Heart right ventricle (tissue), 16 donors: ENCODE measurements at places on chromosomes 12 and 14.

- H3K4me1 ChIP-seq: peaks cover 14% of the 10 kb centered on the region
- H3K27me3 ChIP-seq: no peaks in the 10 kb centered on the region
- peak overlapping the region; percentile 74 for H3K27ac ChIP-seq
- no peaks in the 10 kb centered on the region for H3K36me3 ChIP-seq
- H3K4me3 ChIP-seq: no peak overlapping the region
Measured at GRCh38 chr12:47377414-47378221, 297.9 kb upstream of the AMIGO2 start.

- peak overlapping the region; percentile 89 for H3K27ac ChIP-seq
- H3K4me1 ChIP-seq: peaks cover 21% of the 10 kb centered on the region
- DNase-seq: no peak
- H3K36me3 ChIP-seq: no peaks in the 10 kb centered on the region
- peaks cover 4% of the 10 kb centered on the region for H3K27me3 ChIP-seq
Measured at GRCh38 chr12:32756476-32757066, 874 bp upstream of the YARS2 start.

- H3K27ac ChIP-seq: no peak overlapping the region
- no peaks in the 10 kb centered on the region for H3K27me3 ChIP-seq
- H3K4me1 ChIP-seq: peaks cover 38% of the 10 kb centered on the region
- no peak overlapping the region for H3K4me3 ChIP-seq
Measured at GRCh38 chr12:14399871-14400270, 34.4 kb downstream of the ATF7IP start.

DNA sequence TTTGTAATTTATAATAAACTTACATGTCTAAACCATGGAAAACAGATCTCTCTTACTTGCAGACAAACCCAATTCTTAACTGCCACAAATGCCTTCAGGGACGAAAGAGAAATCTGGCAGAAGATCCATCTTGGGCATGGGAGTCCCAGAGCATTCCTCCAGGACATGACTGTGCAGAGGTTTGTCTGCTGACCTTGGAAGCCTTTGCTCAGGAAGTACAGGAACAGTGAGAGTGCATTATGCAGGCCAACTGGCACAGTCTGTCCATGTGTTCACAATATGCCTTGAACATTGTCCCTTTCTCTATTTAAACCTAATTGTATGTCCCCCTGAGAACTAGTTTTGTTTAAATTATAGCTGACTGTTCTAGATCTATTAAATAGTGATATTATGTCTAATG, 467.1 kb downstream of the ATP23 start:
- no peak for DNase-seq
- H3K36me3 ChIP-seq: no peaks in the 10 kb centered on the region
- H3K4me1 ChIP-seq: no peaks in the 10 kb centered on the region

GRCh38 chr12:121026274-121027045, 10.2 kb upstream of the C12orf43 start:
- no peak overlapping the region for H3K27ac ChIP-seq
- no peak overlapping the region for H3K4me3 ChIP-seq
- no peak for DNase-seq

- no peak overlapping the region for H3K4me3 ChIP-seq
- H3K27ac ChIP-seq: no peak overlapping the region
- H3K4me1 ChIP-seq: no peaks in the 10 kb centered on the region
Measured at GRCh38 chr14:81669308-81669707, 135.7 kb upstream of the SEL1L start.

GRCh38 chr12:65287426-65287825, 8.9 kb downstream of the MSRB3 start:
- H3K36me3 ChIP-seq: no peaks in the 10 kb centered on the region
- no peak overlapping the region for H3K4me3 ChIP-seq
- H3K27ac ChIP-seq: no peak overlapping the region
- H3K27me3 ChIP-seq: no peaks in the 10 kb centered on the region
- peaks cover 5% of the 10 kb centered on the region for H3K4me1 ChIP-seq

- no peaks in the 10 kb centered on the region for H3K36me3 ChIP-seq
- DNase-seq: no peak
- no peak overlapping the region for H3K4me3 ChIP-seq
- no peaks in the 10 kb centered on the region for H3K4me1 ChIP-seq
- H3K27ac ChIP-seq: no peak overlapping the region
Measured at GRCh38 chr12:124098101-124098757, 125.2 kb downstream of the ZNF664 start.

- H3K27ac ChIP-seq: no peak overlapping the region
- H3K36me3 ChIP-seq: no peaks in the 10 kb centered on the region
- no peaks in the 10 kb centered on the region for H3K4me1 ChIP-seq
- no peak overlapping the region for H3K4me3 ChIP-seq
Measured at GRCh38 chr12:87848248-87848868, 180.8 kb downstream of the C12orf50 start.

DNA sequence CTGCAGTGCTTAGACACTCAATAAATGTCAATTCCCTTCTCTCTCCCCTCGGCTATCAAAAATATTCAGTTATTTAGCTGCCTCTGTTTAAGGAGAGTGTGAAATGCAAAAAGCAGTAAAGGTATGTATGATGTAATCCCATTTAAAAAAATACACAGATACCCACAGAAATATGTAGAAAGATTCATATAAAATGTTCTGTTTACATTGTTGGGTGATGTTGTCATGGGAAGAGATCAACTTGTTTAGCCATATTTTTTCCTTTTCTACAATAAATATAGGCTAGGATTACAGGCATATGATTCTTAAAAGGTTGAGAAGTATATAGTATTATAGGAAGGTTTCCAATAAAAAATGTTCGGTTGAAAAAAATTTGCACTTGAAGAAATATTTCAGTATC, 7.8 kb downstream of the PPP2R3C start:
- H3K27me3 ChIP-seq: no peaks in the 10 kb centered on the region
- peaks cover 86% of the 10 kb centered on the region for H3K36me3 ChIP-seq
- H3K4me3 ChIP-seq: no peak overlapping the region
- H3K27ac ChIP-seq: no peak overlapping the region
- no peak for DNase-seq

DNA sequence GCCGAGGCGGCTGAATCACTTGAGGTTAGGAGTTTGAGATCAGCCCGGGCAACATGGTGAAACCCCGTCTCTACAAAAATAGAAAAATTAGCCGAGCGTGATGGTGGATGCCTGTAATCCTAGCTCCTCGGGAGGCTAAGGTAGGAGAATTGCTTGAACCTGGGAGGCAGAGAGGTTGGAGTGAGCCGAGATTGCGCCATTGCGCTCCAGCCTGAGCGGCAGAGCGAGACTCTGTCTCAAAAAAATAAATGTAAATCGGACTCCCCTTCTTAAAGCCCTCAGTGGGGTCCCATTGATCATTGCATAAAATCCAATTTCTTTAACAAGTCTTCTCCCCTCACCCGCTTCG, 908 bp downstream of the TDP1 start:
- no peaks in the 10 kb centered on the region for H3K27me3 ChIP-seq
- no peak for DNase-seq
- no peak overlapping the region for H3K27ac ChIP-seq
- peaks cover 13% of the 10 kb centered on the region for H3K4me1 ChIP-seq

DNA sequence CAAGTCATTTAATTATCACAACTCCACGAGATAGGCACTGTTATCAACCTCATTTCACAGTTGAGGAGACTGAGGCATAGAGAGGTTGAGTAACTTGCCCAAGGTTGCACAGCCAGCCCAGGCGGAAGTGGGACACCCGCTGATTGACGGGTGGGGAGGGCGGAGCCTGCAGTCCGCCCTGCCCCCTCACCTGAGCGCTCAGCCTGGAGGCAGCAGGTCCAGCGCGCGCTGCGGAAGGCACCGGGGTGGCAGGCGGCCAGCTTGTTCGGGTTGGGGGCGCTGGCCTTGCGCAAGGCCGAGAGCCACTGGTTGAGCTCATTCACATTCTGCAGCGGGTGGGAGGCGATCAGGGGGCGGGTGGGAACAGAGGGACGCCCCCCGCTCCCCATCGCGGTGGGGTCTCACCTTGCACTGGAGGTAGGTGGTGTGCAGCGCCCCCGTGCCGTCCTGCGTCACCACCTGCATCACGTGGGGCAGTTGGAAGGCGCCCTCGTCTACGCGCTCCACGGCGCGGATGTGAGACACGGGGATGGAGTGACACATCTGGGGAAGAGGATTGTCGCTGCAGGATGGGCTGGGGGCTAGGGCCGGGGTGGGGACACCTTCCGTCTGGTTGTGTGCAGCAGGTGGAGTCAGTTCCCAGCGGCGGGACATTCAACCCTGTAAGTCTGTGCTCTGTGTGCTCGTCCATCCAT, 31.7 kb downstream of the RASAL1 start:
- no peak overlapping the region for H3K27ac ChIP-seq
- H3K4me1 ChIP-seq: no peaks in the 10 kb centered on the region
- H3K27me3 ChIP-seq: peaks cover 36% of the 10 kb centered on the region

- H3K4me3 ChIP-seq: no peak overlapping the region
- DNase-seq: no peak
- no peak overlapping the region for H3K27ac ChIP-seq
- H3K27me3 ChIP-seq: no peaks in the 10 kb centered on the region
Measured at GRCh38 chr12:124347335-124347734, 52.4 kb downstream of the RFLNA start.

GRCh38 chr12:94429633-94430032, 30.0 kb downstream of the CEP83 start:
- H3K27ac ChIP-seq: no peak overlapping the region
- peaks cover 8% of the 10 kb centered on the region for H3K36me3 ChIP-seq
- H3K27me3 ChIP-seq: no peaks in the 10 kb centered on the region
- peaks cover 21% of the 10 kb centered on the region for H3K4me1 ChIP-seq

DNA sequence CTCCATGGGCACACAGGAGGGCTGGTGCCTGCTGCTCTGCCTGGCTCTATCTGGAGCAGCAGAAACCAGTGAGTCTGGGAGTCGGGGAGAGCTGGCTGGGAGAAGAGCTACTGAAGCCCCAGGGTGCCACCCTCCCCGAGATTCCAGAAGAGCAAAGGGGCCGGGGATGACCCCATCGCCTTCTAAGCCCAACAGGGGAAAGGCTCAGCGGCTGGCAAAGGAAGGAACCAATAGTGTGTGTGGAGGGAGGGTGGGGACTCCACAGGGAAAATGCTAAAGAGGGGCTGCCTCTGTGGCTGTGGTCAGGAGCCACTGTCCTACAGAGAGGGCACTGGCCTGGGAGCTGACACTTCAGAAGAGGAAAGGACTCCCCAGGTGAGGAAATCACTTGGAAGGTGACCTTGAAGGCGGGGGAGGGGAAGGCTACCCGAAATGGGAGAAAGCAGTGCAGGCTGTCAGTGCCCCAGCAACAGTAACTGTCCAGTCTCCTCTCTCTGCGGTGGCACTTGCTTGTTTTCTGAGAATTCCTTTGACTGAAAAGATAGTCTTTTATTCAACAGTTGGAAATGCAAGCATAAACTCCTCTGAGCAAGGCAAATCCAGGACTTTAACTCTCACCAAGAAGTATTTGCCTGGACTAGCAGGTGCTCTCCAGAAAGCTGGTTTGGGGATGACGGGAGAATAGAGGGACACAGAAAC, 552 bp downstream of the TAPBPL start:
- H3K4me3 ChIP-seq: peak overlapping the region; percentile 56
- no peaks in the 10 kb centered on the region for H3K27me3 ChIP-seq
- peaks cover 27% of the 10 kb centered on the region for H3K4me1 ChIP-seq
- DNase-seq: peak; percentile 58

GRCh38 chr14:20807304-20808161, 4.9 kb upstream of the RNASE1 start:
- H3K36me3 ChIP-seq: no peaks in the 10 kb centered on the region
- H3K4me3 ChIP-seq: no peak overlapping the region
- no peaks in the 10 kb centered on the region for H3K27me3 ChIP-seq
- DNase-seq: no peak
- peaks cover 19% of the 10 kb centered on the region for H3K4me1 ChIP-seq
- no peak overlapping the region for H3K27ac ChIP-seq

DNA sequence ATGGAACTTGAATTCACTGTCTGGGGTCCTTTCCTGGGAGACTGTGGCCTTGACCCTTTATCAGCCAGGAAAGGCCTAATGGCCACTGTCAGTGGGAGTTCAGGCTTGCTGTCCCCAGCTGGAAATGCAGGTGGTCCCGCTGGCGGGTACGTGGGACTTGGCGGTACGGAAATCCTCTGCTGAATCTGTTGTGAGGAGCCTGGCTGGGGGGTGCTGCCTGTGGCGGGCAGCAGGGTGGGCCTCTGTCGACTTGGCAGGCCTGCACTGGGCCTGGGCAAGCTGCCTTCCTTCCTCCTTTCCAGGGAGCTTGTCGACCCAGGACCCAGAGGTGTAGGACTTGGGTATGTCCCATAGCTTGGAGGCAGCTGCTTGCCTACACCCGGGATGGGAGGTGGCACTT, 26.3 kb downstream of the ZFYVE21 start:
- no peak for DNase-seq
- no peak overlapping the region for H3K27ac ChIP-seq
- no peak overlapping the region for H3K4me3 ChIP-seq
- peaks cover 100% of the 10 kb centered on the region for H3K36me3 ChIP-seq
- H3K4me1 ChIP-seq: peaks cover 11% of the 10 kb centered on the region

DNA sequence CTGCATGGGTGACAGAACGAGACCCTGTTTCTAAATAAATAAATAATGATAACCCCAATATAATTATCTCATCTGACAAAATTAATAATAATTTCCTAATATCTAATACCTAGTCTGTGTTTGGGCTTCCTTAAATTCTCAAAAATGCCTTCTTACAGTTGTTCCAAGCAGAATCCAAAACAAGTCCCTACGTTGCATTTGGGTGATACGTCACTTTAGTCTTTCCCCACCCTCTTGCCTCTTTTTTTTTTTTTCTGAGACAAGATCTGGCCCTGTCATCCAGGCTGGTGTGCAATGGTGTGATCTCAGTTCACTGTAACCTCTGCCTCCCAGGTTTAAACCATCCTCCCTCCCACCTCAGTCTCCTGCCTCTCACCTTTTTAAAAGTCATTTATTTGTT, 26.7 kb downstream of the VEZT start:
- no peak overlapping the region for H3K4me3 ChIP-seq
- H3K27ac ChIP-seq: no peak overlapping the region
- DNase-seq: no peak
